ENCODE measurements at places on chromosomes 1 and 21.
A peak's percentile ranks its signal among the peaks of the same experiment; 100 is the strongest.

- no peak for DNase-seq
These were observed 1.7 kb downstream of the ODF2L start for GRCh38 chr1:86394416-86394815.

- DNase-seq = no peak
These were observed 4.6 kb upstream of the RAD54L start for GRCh38 chr1:46242918-46243317.

DNA sequence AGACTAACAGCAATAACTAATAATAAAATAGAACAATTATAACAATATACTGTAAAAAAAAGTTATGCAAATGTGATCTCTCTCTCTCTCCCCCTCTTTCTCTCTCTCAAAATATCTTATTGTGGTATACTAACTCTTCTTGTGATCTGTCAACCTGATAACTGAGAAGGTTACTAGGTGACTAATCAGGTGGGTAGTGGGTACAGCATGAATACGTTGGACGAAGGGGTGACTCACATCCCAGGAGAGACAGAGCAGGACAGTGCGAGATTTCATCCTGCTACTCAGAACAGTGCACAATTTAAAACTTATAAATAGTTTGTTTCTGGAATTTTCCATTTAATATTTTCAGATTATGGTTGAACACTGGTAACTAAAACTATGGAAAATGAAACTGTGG, 257.5 kb downstream of the LRRC40 start:
- no peak for DNase-seq

DNA sequence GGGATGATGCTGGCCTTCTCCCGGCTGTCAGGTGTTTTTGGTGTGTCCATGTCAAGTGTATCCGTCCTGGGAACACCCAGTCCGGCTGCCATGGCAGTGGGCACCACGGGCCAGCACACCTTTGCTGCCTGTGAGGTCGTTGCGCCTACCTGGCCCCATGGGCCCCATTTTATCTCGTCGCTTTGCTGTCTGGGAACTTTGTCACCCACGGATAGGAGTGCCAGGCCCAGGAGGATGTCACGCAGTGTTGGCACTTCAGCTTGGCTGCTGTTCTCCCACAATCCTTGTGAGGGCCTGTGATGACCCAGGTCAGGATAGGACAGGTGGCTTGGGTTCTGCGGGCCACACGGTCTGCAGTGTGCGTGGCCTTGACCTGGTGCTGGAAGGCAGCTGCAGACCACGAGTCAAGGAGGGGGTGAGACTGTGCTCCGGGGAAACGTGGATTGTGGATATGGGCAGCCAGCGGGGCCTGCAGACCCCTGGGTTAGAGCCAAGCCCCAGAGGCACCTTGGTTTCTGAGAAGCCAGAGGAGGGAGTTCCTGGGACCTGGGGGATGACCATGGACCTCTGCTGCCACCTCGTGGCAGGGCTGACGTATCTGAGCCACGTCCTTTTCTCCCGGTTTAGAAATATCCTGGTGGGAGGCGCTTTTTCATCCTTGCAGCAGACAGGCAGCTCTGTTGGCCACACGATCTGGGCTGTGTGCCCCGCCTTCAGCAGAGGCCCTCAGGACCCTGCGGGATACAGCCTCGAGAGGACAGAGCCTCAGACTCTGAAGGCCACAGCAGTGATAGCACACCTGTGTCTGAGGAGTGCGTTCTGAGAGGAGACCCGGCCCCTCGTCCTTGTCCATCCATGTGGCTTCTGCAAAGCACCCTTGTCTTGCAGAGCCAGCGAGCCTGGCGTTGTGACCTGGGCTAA, 161.1 kb upstream of the COL6A1 start:
- DNase-seq = peak; percentile 87

All from fibroblast of the conjunctiva (primary cell).